ENCODE measurements at places on chromosomes 2 and 18.

GRCh38 chr2:8997108-8997507, 6.4 kb downstream of the MBOAT2 start:
- no peak for DNase-seq

DNA sequence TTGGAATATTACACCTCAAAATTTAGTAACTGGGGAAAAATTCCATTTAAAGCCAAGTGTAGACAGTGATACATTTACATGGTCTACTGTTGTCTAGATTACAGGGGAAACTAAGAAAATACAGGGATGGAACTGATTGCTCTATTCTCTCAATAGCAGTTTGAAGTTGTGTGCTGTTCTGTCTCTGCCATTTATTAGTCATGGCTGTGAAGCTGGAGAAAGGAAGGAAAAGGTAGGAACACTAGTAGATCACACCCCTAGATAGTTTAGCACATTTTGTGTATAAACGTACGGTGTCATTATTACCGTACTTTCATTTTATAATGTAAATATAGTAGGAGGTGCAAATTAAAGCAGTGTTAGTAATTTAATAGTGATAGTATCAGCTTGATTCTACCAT, 170.5 kb downstream of the PHLPP1 start:
- no peak for DNase-seq

DNA sequence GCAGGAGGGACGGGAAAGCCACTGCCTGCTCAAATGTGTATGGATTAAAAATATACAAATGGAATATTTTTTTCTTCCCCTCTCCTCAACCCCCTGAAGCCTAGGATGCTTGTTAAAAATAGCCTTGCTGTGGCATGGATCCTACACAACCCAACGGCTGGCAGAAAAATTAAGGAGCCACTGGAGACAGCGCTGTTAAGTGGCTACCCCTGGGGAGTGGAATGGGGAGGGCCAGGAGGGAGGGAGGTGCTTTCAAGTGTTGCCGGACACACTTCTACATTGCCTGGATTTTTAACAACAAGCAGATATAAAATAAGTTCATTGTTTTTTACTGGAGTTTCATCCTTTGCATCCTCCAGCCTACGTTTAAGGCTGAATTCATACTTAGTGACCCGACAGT, 66.6 kb downstream of the ZBTB7C start:
- DNase-seq = no peak

DNA sequence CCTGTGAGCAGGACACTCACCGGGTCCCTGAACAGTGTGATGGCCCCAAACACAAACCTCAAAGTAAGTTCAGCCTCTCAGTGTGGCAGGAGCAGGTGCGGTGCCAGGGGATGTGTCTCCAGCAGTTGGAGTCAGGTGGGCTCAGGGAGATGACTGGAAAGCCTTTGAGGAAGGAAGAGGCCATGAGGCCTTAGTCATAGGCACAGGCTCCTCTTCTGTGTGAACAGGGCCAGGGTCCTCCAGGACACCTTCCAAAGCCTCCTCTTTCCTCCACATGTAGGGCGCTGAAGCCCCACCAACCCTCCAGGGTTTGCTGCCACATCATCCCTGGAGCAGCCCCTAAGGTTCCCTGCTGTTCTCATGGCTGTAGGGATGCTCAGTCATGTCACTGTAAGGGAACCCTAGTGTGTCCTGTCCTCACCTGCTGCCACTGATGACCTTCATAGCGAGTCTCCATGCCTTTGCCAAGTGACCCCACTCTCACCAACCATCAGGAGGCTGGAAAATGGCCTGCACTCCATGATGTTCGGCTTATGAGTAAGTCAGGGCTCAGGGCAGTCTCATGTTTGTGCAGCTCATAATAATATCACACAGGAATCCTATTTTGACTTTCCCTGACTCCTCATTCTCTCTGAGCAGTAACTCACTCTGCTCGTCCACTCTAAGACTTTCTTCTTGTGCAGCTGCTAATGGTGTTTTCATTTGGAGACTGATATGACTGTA, 1152.9 kb downstream of the RPIA start:
- DNase-seq = no peak

- DNase-seq = no peak
Observed at GRCh38 chr2:55123851-55124269, 73.6 kb upstream of the RTN4 start.

- DNase-seq = no peak
Observed at GRCh38 chr2:119549241-119549640, 5.0 kb downstream of the CFAP221 start.

DNA sequence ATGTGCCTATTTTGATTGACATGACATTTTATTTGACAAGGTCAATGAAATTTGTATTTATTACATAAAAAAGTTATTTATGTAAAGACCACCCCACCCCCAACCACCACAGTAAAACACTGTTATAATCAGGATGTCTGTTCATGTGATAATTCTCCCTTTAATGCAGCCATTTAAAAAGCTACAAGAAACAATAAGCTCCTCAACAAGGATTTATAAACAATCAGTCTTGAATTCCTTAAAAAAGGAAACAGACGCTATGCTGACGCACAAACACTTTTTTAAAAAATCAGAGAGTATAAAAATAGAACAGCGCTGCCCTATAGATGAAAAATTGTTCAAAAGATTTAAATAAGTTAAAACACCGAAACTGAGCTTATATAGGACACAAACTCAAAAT, 102.2 kb downstream of the SOS1 start:
- DNase-seq = no peak

- no peak for DNase-seq
Observed at GRCh38 chr2:70934981-70935380, 719 bp upstream of the ATP6V1B1 start.

- peak; percentile 2 for DNase-seq
Observed at GRCh38 chr2:211879323-211879722, 659.3 kb downstream of the ERBB4 start.

DNA sequence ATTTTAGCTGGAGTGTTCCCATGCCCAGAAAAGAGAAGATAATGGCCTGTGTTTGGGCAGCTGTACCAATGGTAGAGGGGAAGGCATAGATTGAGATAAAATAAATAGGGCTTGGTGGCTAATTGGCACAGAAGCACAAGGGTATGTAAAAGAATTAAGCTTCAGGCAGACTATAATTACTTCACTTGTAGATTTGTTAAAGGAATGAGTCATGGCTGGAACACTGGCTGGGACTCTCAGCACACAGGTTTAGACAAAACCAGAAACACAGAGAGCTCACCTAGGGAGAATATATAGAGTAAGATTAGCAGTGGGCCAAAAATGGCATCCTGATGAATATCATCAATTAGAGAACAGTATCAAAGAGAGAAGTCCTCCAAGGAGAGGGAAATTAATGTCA, 198.3 kb upstream of the FIGN start:
- DNase-seq = no peak

DNA sequence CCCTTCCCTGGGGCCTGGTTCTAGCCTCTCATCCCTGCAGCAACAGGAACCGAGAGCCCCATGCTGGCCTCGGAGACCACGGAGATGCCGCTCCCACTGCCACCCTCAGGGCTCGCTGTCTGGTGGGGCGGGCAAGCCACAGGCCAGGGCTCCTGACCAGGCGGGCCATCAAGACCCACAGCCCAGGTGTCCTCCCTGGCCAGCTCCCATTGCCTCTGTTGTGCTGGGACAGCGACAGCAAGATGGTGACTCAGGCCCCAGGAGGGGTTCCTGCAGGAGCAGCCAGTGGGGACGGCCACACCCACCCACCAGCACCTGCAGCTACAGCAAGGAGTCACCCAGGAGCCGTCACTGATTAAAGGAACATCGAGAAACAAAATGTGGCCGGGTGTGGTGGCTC, 7.4 kb downstream of the KLHL30 start:
- DNase-seq = peak; percentile 41

DNA sequence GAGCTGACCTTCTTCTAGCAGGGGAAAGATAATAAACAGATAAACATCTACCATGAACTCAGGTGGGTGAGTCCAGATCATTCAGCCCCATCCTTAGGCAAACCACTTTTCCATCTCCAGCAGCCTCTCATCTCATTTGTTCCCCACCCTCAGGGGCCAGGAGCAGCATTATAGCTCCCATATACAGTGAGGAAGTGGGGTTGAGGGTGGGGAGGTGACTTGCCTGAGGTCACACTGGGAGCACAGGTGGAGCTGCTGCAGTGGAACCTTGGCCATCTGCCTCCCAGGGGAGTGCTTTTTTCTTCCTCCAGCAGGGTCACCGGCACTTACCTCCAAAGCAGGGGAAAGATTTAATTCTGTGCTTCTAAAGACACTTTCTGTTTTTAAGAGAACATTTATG, 212.5 kb upstream of the SMAD2 start:
- no peak for DNase-seq

DNA sequence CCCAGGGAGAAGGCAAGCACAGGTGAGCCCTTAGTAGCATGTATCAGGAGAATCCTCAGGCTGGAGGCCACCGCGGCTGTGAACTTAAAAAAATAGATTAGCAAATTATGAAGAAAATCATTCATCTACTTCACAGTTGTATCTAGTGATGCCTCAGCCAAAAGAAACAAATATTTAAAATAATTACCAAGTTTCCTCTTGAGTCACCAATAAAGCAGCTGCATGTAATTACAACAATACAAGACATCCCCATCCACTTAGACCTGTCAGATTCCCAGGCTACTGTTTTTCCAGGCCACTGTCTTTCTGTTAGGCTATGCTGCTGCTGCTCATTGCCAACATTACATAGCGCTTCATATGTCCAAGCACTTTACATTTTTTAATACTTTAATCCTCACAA, 54.6 kb upstream of the PHLPP1 start:
- no peak for DNase-seq

- no peak for DNase-seq
Observed at GRCh38 chr2:150925611-150926010, 336.1 kb downstream of the RBM43 start.

- no peak for DNase-seq
Observed at GRCh38 chr2:219300022-219300421, 9.2 kb downstream of the PTPRN start.

DNA sequence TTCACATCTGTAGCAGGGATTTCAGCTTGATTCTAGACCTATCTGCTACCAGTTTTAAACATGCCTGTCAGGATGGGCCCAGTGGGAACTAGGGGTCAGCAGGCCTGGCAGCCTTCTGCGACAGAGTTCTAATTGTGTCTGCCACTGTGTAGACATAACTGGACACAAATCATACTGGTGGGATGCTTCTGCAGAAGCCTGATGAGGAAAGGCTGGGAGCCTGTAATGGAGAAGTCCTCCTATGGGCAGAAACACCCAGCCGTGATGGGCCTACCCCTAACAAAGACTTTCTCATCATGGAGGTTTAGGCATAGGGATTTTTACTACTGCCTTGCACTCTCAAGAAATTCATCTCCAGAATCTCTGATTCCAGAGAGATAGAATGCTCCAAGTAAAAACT, 166.9 kb downstream of the PDE11A start:
- DNase-seq = no peak

DNA sequence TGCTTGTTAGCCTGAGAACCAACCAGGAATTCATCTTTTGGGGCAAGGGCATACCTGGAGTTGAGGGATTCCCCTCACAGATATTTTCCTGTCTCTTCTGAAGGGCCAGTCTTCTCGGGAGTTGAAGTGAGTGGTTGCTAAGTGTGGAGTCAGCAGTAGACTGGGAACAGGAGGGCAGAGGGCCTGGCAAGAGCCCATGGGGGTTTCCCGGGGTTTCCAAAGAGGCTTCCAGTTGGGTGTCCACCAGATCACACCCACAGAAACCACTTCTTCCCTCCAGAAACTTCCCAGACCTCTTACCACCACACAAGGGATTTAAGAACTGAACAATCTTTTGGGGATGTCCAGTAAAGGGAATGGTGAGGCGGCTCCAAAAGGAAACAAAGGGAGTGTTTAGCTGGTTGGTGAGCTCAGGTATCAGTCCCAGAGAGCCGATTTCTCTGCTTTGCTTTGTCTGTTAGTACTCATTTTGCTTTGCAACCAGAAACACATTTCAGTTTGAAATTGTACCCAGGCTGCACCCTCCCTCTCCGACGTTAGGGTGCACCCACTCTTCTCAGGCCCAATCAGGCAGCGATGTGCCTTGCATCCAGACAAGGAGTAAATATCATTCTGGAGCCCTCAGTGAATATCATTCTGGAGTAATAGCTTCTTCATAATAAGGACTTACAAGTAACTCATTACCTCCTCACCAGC, 47.5 kb upstream of the SPATS2L start:
- no peak for DNase-seq

GRCh38 chr2:234789556-234790325, 162.1 kb upstream of the SH3BP4 start:
- DNase-seq = no peak

- no peak for DNase-seq
Observed at GRCh38 chr18:79902075-79902474, 49.4 kb downstream of the SLC66A2 start.

DNA sequence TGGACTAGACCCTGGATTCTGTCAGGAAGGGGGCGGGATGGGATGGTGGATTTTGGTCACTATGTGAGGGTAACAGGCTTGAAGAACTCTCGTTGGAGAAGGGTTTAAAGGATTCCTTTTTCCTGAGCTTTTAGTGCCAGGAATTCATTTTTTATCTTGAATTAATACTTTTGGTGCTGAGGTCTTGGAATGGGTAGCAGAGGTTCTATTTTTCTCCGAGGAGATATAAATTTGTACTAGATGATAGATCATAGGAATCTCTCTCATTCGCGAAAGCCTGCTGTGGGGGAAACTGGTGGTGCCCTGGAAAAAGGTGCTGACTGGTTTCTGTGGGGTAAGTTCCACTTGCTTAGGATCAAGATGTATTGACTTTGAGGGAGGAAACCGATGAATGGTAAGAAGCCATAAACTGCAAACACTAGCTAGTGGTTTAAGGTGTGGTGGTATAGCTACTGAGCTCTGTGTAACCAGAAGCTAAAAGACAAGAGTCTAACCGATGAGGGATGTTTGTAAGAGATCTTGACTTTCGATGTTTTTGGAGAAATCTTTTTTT, 706 bp downstream of the AGPS start:
- no peak for DNase-seq

DNA sequence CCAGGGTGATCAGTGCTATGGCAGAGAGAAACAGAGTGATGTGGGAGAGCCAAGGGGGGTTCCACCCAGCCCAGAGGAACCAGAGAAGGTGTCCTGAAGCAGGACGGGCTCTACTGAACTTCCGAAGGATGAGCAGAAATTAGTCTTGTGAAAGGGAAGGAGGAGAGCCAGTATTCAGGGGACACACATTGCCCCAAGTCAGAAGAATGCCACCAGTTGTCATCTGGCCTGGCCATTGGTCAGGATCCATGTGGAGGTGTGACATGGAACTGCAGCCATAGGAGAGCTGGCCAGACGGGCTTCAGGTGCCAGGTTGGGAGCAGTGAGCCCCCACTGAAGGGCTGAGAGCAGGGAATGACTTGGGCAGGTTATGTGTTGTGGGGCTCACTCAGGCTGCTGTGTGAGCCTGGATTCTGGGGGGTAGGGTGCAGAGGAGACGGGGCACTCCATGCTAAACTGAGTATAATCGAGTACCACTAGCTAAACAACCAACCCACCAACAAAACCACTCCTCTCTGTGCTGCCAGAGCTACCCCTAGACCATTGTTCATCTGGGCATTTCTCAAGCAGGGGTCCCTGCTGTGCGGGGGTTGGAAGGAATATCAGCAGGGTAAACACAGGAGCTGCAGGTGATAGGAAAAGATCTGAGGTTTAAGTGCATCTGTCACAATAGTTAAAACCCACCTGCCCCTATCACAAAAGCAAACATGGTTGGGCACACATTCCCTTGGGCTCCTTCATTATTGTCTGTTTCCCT, 25.3 kb downstream of the MARCO start:
- DNase-seq = no peak

- DNase-seq = no peak
Observed at GRCh38 chr18:77063260-77063659, 69.3 kb downstream of the MBP start.

GRCh38 chr2:126777620-126777978, 121.1 kb upstream of the TEX51 start:
- DNase-seq = no peak

- no peak for DNase-seq
Observed at GRCh38 chr18:80112624-80113248, 3.7 kb downstream of the ADNP2 start.

All from HCT116 (cell line).